Fibroblast of skin of back (primary cell): ENCODE measurements at places on chromosomes 16 and 17.

- peak; percentile 55 for DNase-seq
These were observed 616 bp downstream of the ACTG1 start for GRCh38 chr17:81511804-81512561.

- no peak for DNase-seq
These were observed 24.4 kb downstream of the YWHAE start for GRCh38 chr17:1375615-1376014.

GRCh38 chr17:75241996-75242460, 19.4 kb downstream of the GGA3 start:
- no peak for DNase-seq

DNA sequence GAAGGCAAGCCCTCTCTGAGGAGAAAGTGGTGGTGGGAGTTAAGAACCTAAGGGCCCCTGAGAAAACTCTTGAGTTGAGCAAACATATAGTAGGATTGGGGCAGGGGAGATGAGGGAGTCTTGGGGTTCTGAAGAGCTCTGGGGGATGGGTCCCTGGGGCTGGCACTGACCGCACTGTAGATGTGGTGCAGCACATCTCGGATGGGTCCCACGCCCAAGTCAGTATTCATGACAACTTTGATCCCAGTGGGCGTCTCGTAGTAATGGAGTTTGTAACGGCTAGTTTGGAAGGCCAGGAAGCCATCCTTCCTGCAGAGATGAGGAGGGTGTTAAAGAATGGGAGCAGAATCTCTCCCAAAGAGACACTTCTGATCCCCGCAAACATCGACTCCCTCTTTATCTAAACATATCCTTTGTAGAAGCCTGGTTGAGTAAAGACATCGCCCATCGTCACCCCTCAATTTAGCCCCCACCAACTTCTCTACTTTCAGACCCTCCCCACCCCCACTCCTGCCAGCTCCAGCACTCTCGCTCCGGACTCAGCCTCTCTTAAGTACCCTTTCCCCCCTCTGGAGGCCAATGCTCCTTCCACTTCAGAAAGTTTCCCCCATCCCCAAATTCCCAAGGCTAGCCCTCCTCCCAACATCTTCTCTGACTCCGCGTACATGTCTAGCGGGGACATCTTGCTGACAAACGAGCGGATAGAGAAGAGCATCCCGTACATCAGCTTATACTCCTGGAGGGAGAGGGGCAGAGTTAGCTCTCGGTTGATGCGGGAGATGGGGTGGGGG, 710 bp downstream of the TRAPPC1 start:
- DNase-seq, result no peak

GRCh38 chr16:82900559-82900958, 273.8 kb downstream of the CDH13 start:
- no peak for DNase-seq

DNA sequence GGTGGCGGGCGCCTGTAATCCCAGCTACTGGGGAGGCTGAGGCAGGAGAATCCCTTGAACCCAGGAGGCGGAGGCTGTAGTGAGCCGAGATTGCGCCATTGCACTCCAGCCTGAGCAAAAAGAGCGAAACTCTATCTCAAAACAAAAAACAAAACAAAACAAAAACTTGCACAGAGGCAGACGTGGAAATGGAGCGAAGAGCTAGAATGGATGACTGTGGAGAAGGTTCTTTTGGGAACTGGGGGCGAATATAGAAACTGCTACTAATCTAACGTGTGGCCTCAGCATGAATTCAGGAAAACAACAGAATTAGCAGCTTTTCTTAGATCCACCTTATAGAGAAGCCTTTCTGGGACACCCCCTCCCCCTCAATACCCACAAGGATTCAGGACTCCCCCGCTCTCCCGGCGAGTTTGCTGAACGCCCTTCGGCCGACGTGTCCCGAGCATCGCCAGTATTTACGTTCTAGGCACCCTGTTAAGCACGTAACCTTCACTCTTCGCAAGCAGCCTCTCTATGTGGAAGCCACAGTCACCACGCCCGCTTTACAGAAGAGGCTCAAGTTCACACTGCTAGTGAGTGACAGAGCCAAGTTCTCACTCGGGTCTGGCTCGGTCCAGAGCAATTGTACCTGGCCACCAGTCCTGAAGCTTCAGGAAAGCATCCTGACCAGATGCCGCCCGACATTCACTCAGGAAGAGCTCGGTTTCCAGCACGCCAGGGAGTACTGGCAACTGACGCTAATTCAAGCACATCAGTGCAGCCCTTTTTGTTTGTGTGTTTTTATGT, 13.3 kb upstream of the ABR start:
- DNase-seq, result no peak

- peak; percentile 85 for DNase-seq
These were observed 6.2 kb downstream of the LPCAT2 start for GRCh38 chr16:55515111-55515510.

GRCh38 chr17:78559749-78560368, 17.3 kb downstream of the DNAH17 start:
- DNase-seq, result no peak

- DNase-seq, result no peak
These were observed 68.4 kb downstream of the ABCC1 start for GRCh38 chr16:16017812-16018211.

GRCh38 chr16:69310653-69311532, at the start of gene VPS4A:
TSS of gene VPS4A (plus strand) at chr16:69311350. CDS start at chr16:69311512, 162 bp downstream.
- peak; percentile 94 for DNase-seq

GRCh38 chr16:75296606-75297005, 45.2 kb upstream of the BCAR1 start:
- no peak for DNase-seq

DNA sequence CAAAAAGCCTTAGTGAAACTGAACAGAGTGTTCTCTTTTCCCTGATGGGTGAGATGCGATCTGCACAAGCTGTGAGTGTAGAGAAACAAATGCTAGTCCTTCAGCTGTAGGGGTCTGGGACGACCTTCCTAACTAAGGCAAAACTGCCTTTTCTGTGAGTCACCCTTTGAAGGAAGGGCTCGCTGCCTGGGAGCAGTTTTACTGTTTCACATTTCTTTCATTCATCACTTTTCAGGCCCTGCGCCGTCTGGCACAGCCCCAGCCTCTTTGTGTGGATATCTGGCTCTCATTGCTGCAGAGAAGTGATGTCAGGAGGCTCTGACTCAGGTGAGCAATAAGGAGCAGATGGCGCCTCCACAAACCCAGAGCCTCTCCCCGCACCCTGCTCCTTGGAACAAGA, 57.4 kb downstream of the HS3ST3A1 start:
- DNase-seq, result peak; percentile 94

- DNase-seq, result peak; percentile 39
These were observed 15.2 kb downstream of the CLTC start for GRCh38 chr17:59634632-59635541.

GRCh38 chr16:77531752-77532151, 96.9 kb upstream of the ADAMTS18 start:
- peak; percentile 94 for DNase-seq

DNA sequence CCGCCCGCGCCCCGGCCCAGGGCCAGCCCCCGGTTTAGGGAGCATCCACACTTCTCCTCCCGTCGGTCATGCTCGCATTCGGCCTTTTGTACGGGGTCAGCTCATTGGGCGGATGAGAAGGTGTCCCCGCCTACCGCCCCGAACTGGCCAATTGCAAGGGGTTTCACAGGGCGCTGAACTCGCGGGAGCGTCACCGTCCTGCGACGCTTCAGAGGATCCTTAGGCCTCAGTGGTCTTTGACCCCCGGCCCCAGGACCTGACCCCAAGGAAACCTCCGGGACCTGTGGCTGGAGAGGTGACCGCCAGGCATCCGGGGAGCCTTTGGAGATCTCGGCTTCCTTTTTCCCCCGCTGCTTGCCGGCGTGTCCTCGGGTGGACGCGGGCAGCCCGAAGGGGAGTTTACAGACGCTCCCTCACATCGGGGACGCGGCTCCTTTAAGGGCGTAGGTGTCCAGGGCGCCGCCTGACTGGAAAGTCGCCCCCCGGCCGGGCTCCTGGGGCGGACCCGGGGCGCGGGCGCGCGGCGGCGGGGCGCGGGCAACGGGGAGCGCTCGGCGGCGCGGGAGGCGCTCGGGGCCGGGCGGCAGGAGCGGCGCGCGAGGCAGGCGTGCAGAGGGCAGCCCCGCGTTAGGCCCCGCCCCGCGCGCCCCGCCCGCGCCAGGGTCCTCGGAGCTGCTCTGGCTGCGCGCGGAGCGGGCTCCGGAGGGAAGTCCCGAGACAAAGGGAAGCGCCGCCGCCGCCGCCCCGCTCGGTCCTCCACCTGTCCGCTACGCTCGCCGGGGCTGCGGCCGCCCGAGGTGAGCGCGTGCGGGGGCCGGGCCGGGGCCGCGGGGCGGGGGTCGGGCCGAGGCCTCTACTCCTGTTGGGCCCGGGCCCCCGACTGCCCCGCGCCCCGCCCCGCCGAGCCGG, at the start of gene UBE2I:
Gene UBE2I, plus strand, starts transcription at position 660 of the 909 bp plus-strand sequence. CDS start 4,395 bp downstream, outside the sequence.
- DNase-seq, result peak; percentile 98
